ENCODE measurements at places on chromosomes 3 and 15.

GRCh38 chr3:114582929-114583328 lies 289.1 kb downstream of the TIGIT start:
- DNase-seq: no peak

- DNase-seq: no peak
Measured at GRCh38 chr3:132622148-132622547, 25.1 kb downstream of the ACKR4 start.

DNA sequence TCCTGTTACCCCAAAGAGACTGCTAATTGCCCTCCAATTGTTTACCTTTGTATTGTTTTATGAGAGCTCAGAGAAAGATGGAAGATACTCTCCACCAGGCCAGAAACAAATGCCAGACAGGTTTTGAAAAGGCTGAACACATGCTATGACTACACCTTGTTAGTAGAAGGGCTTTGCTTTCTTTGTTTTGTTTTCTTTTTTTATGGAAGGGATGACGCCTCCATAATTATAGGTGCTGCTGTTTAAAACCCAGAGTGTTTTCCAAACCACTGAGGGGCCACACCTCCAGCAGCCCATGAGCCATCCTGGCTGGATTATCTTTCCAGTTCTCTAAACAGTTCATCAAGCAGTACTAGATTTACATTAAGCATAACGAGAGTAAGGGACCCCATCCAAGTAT lies 5.6 kb upstream of the FOXP1 start:
- no peak for DNase-seq

DNA sequence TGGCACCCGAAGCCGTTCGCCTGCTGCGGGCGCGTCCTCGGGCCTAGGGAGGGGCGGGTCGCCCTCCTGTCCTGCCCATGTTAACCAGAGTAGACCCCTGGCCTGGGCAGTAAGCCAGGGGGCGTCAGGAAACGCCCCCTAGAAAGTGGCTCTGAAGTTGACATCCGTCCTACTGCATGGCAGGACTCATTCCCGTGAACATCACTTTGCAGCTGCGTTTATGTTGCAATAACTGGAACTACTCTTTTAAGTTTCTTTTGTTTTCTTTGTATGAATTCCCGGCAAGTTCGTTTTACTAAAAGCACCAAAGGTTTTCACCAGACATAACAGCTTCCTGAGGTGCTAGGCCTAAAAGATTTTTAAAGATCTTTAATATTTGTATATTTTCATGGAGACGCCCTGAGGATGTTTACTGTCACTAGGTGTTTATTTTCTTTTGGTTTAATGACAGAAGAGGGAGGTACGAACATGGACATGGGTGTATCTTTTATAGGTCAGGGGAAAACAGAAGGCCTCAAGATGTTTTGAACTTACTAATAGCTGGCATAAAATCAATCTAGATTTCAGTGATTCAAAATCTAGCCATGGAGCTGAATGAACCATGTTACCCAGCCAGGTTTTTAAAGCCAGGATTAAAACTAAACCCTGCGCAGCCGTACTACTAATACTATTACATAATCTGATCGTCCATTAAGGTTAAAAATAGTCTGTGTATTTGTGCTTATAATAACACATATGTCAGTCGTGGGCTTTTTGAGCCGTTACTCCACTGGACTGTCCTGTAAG lies 1.0 kb downstream of the C15orf61 start:
- no peak for DNase-seq

DNA sequence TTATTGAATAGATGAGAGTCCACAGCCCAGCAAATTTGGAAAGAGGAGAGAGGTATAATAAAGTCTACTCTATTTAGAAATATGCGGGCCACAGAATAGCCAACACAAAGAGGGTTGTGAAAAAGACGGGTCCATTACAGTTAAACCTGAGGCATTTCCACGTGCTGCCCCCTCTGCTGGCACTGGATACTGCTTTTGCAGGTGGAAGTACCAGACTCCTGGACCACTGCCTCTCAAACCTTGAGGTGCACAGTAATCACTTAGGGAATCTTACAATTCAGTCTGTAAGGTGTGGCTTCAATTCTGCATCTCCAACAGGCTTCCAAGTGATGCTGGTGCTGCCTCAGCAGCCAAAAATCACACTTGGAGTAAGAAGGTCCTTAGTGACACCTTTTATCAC lies 3.0 kb upstream of the TFDP2 start:
- no peak for DNase-seq

GRCh38 chr15:52171386-52171785 lies 19.8 kb downstream of the GNB5 start:
- DNase-seq: no peak

DNA sequence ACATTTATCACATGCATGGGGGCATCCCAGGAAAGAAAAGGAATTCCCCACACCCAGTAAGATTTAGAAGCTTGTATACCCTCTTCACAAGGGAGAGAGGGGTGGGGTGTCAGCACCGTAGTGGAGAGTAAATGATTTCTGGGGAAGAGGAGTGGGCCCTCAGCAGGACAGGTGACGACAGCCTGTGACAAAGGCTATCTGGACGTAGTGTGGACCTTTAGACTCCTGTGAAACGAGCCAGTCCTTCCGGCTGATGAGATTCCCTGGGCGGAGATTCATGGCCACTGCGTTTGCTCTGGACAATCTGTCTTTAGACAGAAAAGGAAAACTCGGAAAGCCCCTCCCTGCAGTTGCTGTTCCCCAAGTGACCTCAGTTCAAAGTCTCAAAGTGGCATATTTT lies 1.7 kb upstream of the FAM3D start:
- DNase-seq: no peak

DNA sequence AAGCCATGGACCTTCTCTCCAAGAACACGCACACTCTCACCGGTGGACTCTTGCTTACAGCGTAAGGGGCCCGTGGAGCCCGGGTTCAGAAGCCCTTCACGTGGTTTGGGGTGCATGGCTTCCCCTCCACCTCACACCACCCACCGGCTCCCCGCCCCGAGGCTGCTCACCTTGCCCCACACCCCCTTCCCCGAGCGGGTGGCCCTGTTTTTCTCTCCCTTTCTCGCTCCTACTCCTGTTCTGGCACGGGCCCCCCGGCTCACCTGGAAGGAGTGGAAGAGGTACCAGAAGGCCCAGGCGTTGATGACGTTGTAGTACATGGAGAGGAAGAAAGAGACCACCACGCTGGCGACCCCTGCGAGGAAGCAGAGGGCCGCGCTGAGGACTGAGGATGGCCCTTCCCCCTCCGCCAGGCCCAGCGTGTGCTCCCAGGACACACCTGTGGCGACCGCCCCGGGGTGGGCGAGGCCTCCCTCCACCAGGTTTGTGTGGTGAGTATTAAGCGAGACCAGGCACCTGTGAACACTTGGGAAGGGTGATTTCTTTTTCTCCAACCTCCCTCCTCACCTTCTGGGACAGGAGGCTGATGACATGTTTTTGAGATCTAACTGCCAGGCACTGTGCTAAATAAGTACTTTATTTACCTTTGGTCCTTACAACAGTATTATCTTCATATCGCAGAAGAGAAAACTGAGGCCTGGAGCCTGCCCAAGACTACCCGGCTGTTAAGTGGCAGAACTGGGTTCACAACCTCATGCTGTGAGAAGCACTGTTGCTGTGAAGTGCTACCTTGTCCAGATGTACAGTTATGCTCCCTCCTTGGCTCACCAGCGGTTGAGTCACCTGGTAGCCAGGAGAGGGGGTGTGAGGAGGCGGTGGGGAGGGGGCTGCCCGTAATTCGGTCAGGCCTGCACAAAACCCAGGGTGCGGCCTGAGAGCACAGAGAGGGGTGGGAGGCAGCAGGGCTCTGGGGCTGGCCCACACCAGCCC lies 16.3 kb downstream of the SLC6A20 start:
- no peak for DNase-seq

GRCh38 chr15:74168711-74169126 lies 4.8 kb upstream of the ISLR start:
- DNase-seq: no peak

GRCh38 chr15:25568751-25569150 lies 129.9 kb upstream of the UBE3A start:
- DNase-seq: no peak

DNA sequence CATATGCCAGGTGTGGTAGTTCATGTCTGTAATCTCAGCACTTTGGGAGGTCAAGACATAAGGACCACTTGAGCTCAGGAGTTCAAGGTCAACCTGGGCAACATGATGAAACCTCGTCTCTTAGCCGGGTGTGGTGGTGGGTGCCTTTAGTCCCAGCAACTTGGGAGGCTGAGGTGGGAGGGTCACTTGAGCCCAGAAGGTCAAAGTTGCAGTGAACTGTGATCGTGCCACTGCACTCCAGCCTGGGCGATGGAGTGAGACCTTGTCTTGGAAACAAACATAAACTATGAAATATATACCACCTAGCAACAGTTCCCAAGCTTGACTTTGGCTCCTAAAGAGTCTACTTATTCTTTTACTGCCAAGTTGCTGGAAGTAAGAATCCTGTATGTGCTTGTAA lies 30.9 kb downstream of the UBE3A start:
- no peak for DNase-seq

- peak; percentile 24 for DNase-seq
Measured at GRCh38 chr3:197029511-197030167, at the start of gene MELTF. Gene MELTF, minus strand, starts transcription at chr3:197029817. Its CDS starts 115 bp downstream, at chr3:197029702.

GRCh38 chr15:42498212-42499068 lies 3.0 kb downstream of the SNAP23 start:
- no peak for DNase-seq

DNA sequence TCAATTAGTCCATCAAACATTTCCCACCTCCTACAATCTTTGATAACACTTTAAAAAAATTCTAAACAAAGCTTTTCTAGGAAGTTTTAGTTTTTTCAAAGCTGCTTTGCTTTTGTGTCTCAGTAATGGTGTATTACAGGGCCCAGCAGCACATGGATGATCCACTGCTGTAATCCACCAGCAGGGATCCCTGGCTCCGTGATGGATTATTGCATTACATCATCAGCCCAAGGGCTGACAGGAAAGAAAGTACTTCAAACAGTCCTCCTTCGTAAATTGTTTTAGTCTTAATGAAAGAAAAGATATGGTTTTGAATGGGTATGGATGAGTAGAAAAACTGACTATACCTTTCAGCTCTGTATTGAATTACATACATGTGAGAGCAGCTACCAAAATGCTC lies 688.9 kb upstream of the NAALADL2 start:
- DNase-seq: no peak

- DNase-seq: no peak
Measured at GRCh38 chr15:70608144-70608543, 155.2 kb downstream of the UACA start.

DNA sequence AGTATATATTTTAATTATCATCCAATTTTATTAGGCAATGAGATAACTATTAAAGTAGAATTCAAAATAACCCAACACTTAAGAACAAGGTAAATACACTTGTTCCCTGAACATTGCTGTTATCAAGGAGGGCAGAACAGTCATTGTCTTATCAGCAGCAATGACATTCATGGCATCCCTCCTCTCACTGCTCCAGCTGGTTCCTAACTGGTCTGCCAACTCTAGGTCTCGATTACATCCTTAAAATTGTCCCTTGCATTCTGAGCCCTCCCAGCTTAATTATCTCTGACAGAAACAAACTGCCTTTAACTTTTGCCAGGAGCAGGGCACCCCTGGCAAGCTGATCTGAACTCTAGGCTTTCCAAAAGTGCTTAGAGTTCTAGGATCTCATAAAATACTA lies 14.0 kb upstream of the DYNC1LI1 start:
- no peak for DNase-seq

GRCh38 chr3:138513090-138513843 lies 78.9 kb downstream of the ESYT3 start:
- no peak for DNase-seq

GRCh38 chr15:101103598-101103997 lies 148.2 kb downstream of the CHSY1 start:
- no peak for DNase-seq

GRCh38 chr3:18424213-18424728 lies 868 bp downstream of the SATB1 start:
- DNase-seq: peak; percentile 63

DNA sequence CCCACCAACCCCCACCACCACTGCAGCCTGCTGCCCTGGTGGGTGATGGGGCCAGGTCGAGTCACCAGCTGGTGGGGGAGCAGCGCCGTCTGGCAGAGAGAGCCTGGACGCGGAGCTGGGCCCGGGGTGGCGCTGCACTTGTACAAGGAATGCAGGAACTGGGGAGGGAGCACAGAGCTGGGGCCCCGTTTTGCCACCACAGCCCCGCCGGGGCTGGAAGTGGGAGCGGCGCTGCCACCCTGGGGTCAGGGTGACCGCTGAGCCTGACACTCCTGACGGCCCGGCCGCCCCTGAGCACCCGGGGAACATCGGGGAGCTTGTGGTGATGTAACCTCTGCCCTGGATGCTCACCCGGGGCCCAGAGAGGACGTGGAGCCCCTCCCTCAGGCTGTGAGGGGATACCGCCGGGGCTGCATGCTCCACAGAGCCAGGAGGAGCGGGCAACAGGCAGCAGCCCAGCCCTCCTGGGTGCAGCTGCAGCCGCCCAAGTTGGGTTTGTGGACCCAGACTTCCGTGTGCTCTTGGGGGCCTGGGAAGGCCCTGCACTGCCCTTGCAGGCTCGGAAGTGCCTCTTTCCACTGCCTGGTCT lies 32.6 kb upstream of the IREB2 start:
- DNase-seq: no peak

GRCh38 chr15:31346367-31347066 lies 19.9 kb downstream of the KLF13 start:
- no peak for DNase-seq

DNA sequence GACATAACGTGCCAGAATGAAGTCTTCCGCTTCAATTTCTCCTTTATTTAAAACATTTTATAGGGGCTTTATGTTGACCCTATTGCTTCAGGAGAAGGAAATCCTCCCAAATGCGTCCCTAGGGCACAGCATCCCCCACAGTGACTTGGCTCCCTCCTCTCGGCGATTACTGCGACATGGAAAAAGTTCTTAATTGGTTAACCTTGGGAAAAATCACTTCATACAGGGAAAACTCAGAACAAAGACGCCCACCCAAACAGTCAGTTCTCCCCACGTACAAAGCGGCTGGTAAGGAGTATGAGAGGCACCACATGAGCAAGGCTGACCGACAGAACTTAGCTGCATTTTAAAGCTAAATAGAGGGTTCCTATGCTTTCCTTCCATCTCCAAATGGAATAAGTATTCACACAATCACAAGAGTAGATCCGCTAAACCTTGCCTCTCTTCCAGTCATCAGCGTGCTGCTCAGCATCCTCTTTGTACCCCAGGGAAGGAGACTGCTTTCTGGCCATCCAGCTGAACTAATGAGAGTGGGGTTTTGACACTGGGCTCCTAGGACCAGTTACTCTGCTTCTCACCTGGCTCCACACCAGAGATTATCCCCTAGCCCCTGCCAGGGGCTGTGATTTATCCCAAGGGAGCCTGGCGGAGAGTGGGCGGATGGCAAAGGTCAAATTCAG lies 415.3 kb upstream of the WNT5A start:
- DNase-seq: no peak

- no peak for DNase-seq
Measured at GRCh38 chr3:139933766-139934165, 1.2 kb upstream of the CLSTN2 start.

DNA sequence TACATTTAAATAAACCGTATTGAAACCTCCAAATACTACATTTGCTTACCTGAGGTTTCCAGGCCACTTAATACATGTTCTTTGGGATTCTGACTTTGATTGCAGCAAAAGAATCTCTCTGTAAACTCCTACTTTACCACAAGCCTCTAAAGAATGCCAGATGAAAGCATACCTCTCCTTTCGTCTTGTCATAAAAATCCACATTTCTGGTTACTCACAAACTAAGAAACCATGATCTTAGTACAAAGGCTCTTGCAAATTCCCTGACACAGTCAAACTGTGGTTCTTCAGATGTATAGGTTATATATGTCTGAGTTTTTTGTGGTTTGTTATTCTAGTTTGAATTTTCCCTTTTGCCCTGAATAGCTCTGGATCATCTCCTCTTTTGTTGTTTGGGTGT lies 188.4 kb downstream of the RAP2B start:
- DNase-seq: no peak

- DNase-seq: no peak
Measured at GRCh38 chr3:127865941-127866340, 43.6 kb upstream of the MGLL start.

Data from C1 segment of cervical spinal cord (tissue), 14 donors.